Temporal lobe (tissue), 4 donors: ENCODE measurements at places on chromosomes 5 and 9. TPM values are rescaled to one million over a fixed set of nuclear protein-coding genes. Genes with fewer than 3 reads are reported as not detected.

The FBXW11 gene
- 100 TPM for total RNA-seq

The FOXD4L4 gene
- 0.25 TPM for total RNA-seq

The KIF27 gene
- 9.1 TPM for total RNA-seq

The MAPKAP1 gene
- 28.8 TPM for total RNA-seq
